ENCODE measurements at places on chromosomes 4 and X. TPM values are rescaled to one million over a fixed set of nuclear protein-coding genes. Genes with fewer than 3 reads are reported as not detected.

Gene TTC29
- 3.1 TPM for total RNA-seq

Gene GJB1
- 22.2 TPM for total RNA-seq

Gene L1CAM
- 1.4 TPM for total RNA-seq

Gene FAM90A26
- total RNA-seq = not detected

Gene TNIP3
- not detected for total RNA-seq

Gene TEX13D
- not detected for total RNA-seq

Gene HMGN5
- total RNA-seq = 7.9 TPM

Gene NDNF
- 0.67 TPM for total RNA-seq

Gene HELT
- total RNA-seq = not detected
